ENCODE measurements at places on chromosomes 5 and 9. TPM values are rescaled to one million over a fixed set of nuclear protein-coding genes. Genes with fewer than 3 reads are reported as not detected.

- DNase-seq, result no peak
Observed at GRCh38 chr5:169395136-169395535, 94.2 kb upstream of the SLIT3 start.

DNA sequence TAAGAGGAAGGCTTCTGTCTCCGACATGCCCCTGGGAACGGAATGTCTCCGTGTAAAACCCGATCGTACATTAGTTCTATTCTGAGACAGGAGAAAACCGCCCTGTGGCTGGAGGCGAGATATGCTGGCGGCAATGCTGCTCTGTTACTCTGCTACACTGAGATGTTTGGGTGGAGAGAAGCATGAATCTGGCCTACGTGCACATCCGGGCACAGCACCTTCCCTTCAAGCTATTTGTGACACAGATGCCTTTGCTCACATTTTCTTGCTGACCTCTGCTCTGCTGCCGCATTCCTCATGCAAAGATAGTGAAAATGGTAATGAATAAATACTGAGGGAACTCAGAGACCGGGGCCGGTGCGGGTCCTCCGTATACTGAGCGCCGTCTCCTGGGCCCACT is 2.2 kb upstream of the DPP7 start:
- no peak for DNase-seq

DNA sequence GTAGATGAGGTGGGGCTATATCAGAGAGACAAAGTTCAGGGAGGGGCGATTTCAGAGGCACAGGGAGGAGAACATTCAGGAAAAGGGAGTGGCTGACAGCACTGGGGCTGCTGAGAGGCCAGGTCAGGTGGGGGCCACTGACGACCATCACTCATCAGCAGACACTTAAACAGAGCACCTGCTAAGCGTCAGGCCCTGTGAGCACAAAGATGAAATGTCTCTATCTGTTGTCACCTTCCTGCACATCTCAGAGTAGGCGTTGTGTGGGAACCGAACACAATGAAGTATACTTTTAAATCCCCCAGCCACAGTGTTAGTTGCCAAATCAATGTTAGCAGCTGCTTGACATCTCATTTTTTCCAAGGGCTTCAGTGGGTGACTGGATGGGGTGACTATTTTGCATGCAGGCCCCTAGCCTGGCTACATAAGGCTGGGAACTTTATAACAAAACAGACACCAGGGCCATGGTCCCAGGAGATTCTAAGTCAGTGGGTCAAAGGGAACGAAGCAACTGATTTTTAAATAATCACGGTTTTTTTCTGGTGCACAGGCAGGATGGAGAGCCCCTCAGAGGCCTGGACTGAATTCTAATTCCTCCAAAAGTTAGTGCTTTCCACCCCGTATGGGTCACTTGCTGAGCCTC is 31.1 kb upstream of the ANKRD18A start:
- no peak for DNase-seq

DNA sequence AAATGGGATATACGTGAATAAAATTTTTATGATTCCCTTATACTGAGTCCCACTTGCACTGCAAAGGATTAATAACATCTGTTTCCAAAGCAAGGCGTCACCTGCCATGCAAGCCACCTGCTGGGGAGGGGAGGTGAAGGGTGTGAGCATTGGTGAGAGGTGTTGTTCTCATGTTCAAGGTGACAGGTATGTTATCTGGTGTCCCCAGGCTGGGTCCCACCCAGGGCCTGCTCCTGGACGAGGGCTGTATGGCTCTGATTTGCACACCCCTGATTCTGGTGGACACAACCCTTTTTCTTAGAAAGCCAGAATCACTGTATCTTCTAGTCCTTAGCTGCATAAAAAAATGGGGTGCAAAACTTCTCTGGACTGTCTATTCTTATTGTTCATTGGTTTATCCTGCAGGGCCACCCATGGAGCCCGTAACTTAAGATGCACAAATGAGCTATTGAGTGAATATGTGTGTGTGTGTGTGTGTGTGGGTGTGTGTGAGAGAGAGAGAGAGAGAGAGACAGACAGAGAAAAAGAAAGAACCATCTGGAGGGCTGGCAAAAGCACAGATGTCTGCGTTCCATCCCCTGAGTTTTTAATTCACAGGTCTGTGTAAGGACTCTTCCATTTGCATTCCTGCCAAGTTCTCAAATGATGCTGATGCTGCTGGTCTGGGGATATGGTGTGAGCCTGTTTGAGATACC is 53.7 kb downstream of the SYK start:
- no peak for DNase-seq

Gene LTC4S
- polyA plus RNA-seq, result 4.7 TPM

All from right lung (tissue), 10 donors.